ENCODE measurements at places on chromosomes 11 and 22. TPM values are rescaled to one million over a fixed set of nuclear protein-coding genes. Genes with fewer than 3 reads are reported as not detected.

Gene JAML
- 0.37 TPM for total RNA-seq

Gene MIAT
- 58.2 TPM for total RNA-seq

GRCh38 chr22:32617903-32618302 lies 143.3 kb downstream of the FBXO7 start:
- no peak overlapping the region for H3K27ac ChIP-seq
- peaks cover 23% of the 10 kb centered on the region for H3K4me1 ChIP-seq
- H3K27me3 ChIP-seq = peaks cover 5% of the 10 kb centered on the region
- H3K36me3 ChIP-seq = peaks cover 4% of the 10 kb centered on the region

DNA sequence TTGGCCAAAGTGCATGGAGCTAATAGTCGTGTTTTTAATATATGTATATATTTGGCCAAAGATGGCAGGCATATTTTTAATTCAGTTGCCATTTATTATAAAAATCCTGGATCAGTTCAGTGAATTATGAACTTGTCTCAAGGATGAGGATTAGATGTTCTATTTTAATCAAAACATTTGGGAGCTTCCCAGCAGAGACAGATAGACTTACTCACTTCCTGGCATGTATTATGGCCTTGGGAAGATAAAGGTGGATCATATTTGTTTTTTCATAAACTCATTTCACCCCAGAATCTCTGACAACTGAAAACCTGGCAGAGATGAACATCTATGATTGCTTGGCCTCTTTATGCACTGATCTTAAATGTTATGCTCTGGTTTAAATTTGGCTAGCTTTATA lies 148.8 kb downstream of the NCAM1 start:
- no peak overlapping the region for H3K27ac ChIP-seq
- no peaks in the 10 kb centered on the region for H3K36me3 ChIP-seq
- DNase-seq = no peak
- peaks cover 2% of the 10 kb centered on the region for H3K4me1 ChIP-seq

- H3K27ac ChIP-seq = no peak overlapping the region
- H3K4me3 ChIP-seq = no peak overlapping the region
These were observed 24.7 kb downstream of the LDLRAD3 start for GRCh38 chr11:35968386-35969088.

DNA sequence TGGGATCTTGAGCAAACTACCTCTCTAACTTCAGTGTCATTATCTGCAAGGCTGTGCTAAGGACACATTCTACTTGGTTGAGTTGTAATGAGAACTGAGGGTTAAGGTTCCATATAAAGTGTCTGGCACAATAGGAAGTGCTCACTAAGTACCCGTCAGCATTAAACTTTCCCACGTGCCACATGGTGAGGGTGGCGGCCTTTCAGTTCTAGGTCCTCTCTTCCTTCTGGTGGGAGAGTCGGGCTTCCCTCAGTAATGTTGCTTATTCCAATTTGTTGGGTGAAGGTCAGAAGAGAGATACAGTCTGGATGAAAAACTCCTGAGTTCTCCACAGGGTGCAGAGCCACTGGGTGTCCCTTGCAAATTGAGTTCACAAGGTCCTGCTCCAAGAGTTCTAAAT lies 4.6 kb upstream of the CD6 start:
- H3K4me3 ChIP-seq = no peak overlapping the region
- H3K27ac ChIP-seq = no peak overlapping the region
- no peak for DNase-seq

Gene SAA4
- total RNA-seq = 0.50 TPM

DNA sequence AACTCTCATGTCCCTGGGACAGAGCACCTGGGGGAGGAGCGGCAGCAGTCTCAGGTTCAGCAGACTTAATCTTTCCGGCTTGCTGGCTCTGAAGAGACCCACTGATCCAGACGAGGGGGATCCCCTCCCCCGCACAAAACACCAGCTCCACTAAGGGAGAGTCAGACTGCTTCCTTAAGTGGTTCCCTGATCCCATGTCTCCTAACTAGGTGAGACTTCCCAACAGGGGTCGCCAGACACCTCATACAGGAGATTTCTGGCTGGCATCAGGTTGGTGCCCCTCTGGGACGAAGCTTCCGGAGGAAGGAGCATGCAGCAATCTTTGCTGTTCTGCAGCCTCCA lies 157.2 kb upstream of the TMEM45B start:
- peaks cover 10% of the 10 kb centered on the region for H3K4me1 ChIP-seq
- H3K27ac ChIP-seq = no peak overlapping the region
- no peaks in the 10 kb centered on the region for H3K27me3 ChIP-seq
- H3K4me3 ChIP-seq = no peak overlapping the region
- peak; percentile 47 for DNase-seq
- peaks cover 15% of the 10 kb centered on the region for H3K36me3 ChIP-seq

DNA sequence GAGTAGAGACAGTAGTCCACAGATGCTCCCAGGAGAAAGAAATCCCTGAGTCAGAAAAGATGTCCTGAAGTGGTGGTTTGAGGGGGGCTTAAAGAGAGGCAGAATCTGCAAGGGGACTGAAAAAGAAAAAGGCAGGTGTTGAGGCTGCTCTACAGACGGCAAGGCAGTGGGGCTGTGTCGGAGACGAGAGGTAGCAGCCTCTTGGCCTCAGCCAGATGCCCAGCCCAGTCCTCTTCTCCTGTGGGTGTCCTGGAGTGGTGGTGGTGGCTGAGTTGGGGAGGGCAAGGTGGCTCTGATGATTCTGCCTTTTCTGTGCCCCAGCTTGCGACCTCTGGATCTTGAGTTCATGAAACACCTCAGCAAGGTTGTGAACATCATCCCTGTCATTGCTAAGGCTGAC lies 9.3 kb upstream of the WBP2NL start:
- peaks cover 21% of the 10 kb centered on the region for H3K36me3 ChIP-seq
- no peak overlapping the region for H3K4me3 ChIP-seq

DNA sequence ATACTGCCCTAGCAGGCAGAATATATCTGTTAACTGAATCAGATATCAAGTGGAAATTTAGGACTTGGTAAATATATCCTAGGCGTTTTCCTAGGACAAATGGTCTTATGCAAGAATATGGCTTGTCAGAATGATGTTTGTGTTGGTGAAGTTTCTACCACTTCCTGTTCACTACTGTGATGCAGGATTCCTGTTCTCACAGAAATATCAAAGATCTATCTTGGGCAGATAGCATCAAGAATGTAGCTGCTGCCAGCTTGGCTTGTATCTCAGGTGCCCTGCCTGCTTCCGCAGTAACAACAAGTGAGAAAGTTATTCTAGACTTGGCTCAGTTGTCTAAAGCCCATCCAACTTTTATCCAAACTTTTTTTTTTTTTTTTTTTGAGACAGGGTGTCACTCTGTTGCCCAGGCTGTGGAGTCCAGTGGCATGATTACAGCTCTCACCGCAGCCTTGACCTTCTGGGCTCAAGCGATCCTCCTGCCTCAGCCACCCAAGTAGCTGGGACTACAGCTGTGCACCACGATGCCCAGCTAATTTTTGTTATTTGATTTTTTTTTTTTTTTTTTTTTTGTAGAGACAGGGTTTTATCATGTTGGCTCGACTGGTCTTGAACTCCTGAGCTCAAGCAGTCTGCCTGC lies 61.3 kb downstream of the PPME1 start:
- no peak overlapping the region for H3K27ac ChIP-seq
- no peak for DNase-seq
- peaks cover 13% of the 10 kb centered on the region for H3K36me3 ChIP-seq
- H3K27me3 ChIP-seq = no peaks in the 10 kb centered on the region
- H3K4me1 ChIP-seq = peaks cover 3% of the 10 kb centered on the region

Gene ARHGAP32
- total RNA-seq = 25.6 TPM

GRCh38 chr11:94924612-94925011 lies 48.7 kb downstream of the CWC15 start:
- H3K36me3 ChIP-seq = no peaks in the 10 kb centered on the region
- H3K4me3 ChIP-seq = no peak overlapping the region
- no peaks in the 10 kb centered on the region for H3K27me3 ChIP-seq
- H3K27ac ChIP-seq = no peak overlapping the region
- peaks cover 15% of the 10 kb centered on the region for H3K4me1 ChIP-seq
- DNase-seq = no peak

GRCh38 chr11:130043575-130043974 lies 26.1 kb upstream of the APLP2 start:
- H3K27ac ChIP-seq = no peak overlapping the region
- H3K4me3 ChIP-seq = no peak overlapping the region

Gene UPK3A
- 0.23 TPM for total RNA-seq

DNA sequence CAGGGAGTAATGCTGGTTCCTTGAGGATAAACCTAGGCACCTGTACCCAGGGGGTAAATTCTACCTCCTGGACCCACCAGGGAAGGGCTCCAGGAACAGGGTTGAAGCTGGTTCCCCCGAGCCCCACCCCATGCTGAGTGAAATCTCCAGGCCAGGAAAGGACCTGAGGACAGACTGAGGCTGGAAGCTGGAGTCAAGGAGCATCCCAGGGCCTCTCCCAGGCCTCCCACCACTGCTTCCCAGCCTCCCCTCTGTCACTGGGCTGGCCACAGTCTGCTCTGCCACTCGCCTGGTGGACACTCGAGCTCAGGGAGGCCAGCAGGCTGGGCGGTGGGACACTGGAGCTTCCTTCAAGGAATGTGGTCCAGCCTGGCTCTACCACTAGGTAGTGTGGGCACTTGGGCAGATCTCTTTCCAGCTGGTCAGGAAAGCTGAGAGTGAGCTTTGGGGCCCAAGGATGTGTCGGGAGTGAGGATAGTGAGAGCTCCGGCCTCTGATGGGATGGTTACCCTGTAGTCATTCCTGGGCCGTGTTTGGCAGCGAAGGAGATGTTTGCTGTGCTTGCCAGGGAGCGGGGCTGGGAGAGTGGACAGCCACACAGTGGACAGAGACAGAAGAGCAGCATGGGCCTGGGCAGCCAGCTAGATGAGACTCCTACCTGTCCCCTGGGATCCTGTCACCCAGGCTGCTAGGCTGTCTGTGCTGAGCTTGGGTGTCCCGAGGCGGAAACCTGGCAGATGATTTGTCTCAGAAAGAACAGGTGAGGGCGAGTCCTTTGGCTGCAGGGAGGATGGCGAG lies 3.4 kb downstream of the OVOL1 start:
- H3K36me3 ChIP-seq = peaks cover 5% of the 10 kb centered on the region
- DNase-seq = no peak
- H3K27me3 ChIP-seq = peaks cover 31% of the 10 kb centered on the region
- H3K4me3 ChIP-seq = no peak overlapping the region
- peak overlapping the region; percentile 71 for H3K27ac ChIP-seq

- DNase-seq = no peak
- H3K27ac ChIP-seq = peak overlapping the region; percentile 54
- H3K27me3 ChIP-seq = no peaks in the 10 kb centered on the region
- peaks cover 35% of the 10 kb centered on the region for H3K4me1 ChIP-seq
These were observed 11.6 kb downstream of the DDX17 start for GRCh38 chr22:38494498-38494897.

- no peak overlapping the region for H3K27ac ChIP-seq
- H3K4me1 ChIP-seq = no peaks in the 10 kb centered on the region
- H3K36me3 ChIP-seq = no peaks in the 10 kb centered on the region
- H3K27me3 ChIP-seq = peaks cover 4% of the 10 kb centered on the region
These were observed 290.8 kb upstream of the ARHGAP42 start for GRCh38 chr11:100396266-100396665.

- no peak overlapping the region for H3K27ac ChIP-seq
- no peaks in the 10 kb centered on the region for H3K27me3 ChIP-seq
- no peak for DNase-seq
- peaks cover 4% of the 10 kb centered on the region for H3K4me1 ChIP-seq
- H3K4me3 ChIP-seq = no peak overlapping the region
- no peaks in the 10 kb centered on the region for H3K36me3 ChIP-seq
These were observed 1.2 kb downstream of the TSPAN32 start for GRCh38 chr11:2302896-2303626.

GRCh38 chr11:117295438-117296137 lies 4.4 kb downstream of the BACE1-AS start:
- H3K4me3 ChIP-seq = no peak overlapping the region
- no peak for DNase-seq
- H3K4me1 ChIP-seq = peaks cover 15% of the 10 kb centered on the region
- H3K36me3 ChIP-seq = peaks cover 9% of the 10 kb centered on the region
- H3K27ac ChIP-seq = no peak overlapping the region

GRCh38 chr11:125910226-125910849 lies 6.0 kb downstream of the DDX25 start:
- peaks cover 10% of the 10 kb centered on the region for H3K27me3 ChIP-seq
- H3K4me1 ChIP-seq = no peaks in the 10 kb centered on the region

- peaks cover 7% of the 10 kb centered on the region for H3K4me1 ChIP-seq
- H3K27ac ChIP-seq = no peak overlapping the region
- no peak for DNase-seq
These were observed 420.0 kb downstream of the DYNC2H1 start for GRCh38 chr11:103529181-103529684.

DNA sequence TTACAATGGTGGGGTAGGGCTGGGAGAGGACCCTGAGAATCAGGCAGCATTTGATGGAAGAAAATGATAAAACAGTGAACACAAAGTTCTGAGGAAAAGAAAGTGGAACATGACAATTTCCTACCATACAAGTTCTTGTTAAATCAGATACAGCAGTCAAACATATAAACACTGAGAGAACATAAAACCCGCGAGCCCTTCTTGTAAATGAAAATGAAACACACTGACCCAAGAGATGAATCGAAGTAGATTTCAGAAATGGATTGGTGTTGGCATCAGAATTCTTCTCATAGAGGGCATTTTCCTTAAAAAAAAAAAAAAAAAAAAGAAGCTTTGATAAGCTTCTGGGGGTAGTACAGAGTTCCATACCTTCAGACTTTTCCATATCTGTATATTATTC lies 134.7 kb upstream of the TMEM45B start:
- H3K27me3 ChIP-seq = no peaks in the 10 kb centered on the region
- H3K4me1 ChIP-seq = no peaks in the 10 kb centered on the region
- H3K27ac ChIP-seq = no peak overlapping the region
- H3K4me3 ChIP-seq = no peak overlapping the region
- DNase-seq = no peak

DNA sequence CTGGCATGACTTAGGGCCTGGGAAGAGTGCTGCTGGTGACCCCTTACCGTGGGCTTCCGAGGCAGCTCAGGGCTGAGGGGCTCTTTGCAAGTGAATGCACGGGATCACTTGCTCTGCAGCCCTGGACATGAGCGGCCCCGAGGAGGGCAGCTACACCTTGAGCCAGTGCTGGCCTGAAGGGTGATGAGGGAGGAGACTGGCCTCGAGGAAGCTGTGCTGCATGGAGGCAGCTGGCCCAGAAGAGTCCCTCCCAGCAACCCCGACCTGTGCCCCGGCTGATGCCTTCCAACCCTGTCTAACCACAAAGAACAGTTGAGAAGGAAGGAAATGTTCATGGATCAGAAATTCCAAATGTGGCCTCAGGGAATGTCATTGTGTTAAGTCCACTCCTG lies 45.2 kb downstream of the TBX1 start:
- peak overlapping the region; percentile 32 for H3K27ac ChIP-seq
- peak; percentile 6 for DNase-seq
- H3K27me3 ChIP-seq = no peaks in the 10 kb centered on the region
- H3K4me1 ChIP-seq = no peaks in the 10 kb centered on the region

DNA sequence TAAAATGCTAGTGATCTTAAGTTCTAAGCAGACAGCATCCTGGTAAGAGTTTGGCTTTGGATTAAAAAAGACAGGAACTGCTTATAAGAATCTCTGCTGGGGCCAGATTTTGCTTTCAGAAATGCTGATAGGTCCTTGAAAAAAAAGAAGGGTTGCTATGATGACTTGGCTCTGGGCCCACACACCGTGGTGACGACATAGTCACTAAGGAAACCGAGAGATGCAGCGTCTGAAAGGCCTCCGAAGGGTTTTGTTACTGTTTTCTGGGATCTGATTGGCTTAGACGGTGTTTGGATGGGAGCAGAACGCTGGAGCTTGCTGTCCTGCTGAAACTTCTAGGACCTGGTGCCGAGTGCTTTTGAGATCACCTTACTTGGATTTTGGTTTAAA lies 8.4 kb downstream of the FAM118A start:
- peaks cover 7% of the 10 kb centered on the region for H3K36me3 ChIP-seq
- no peak for DNase-seq
- peaks cover 23% of the 10 kb centered on the region for H3K4me1 ChIP-seq
